ENCODE measurements at places on chromosomes 5 and 9. TPM values are rescaled to one million over a fixed set of nuclear protein-coding genes. Genes with fewer than 3 reads are reported as not detected.
A peak's percentile ranks its signal among the peaks of the same experiment; 100 is the strongest.

- no peak for DNase-seq
- no peak overlapping the region for H3K4me3 ChIP-seq
- peaks cover 5% of the 10 kb centered on the region for H3K27me3 ChIP-seq
- H3K36me3 ChIP-seq, result no peaks in the 10 kb centered on the region
Measured at GRCh38 chr5:36395260-36395659, 93.6 kb upstream of the RANBP3L start.

DNA sequence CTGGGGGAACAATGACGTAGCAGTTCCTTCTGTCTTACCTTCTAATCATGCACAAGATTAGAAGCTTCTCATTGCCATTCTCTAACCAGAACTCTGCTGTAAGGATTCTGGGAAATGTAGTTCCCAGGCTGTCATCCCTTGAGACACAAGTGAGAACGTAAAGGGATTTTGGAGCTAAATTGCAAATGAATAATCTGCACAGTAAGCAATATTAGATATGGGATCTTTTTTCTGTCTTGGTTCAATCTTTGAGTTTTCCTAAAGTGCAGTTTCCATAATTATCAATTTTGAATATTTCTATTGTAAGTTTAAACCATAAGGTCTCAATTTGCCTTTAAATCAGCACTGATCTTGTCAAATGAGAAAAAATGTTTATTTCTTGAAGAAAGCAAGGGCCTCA is 189.7 kb upstream of the PLPPR1 start:
- DNase-seq, result no peak
- no peak overlapping the region for H3K4me3 ChIP-seq
- H3K27me3 ChIP-seq, result no peaks in the 10 kb centered on the region
- H3K4me1 ChIP-seq, result no peaks in the 10 kb centered on the region
- no peaks in the 10 kb centered on the region for H3K36me3 ChIP-seq
- no peak overlapping the region for H3K27ac ChIP-seq

Gene ANKRD55
- total RNA-seq, result not detected

DNA sequence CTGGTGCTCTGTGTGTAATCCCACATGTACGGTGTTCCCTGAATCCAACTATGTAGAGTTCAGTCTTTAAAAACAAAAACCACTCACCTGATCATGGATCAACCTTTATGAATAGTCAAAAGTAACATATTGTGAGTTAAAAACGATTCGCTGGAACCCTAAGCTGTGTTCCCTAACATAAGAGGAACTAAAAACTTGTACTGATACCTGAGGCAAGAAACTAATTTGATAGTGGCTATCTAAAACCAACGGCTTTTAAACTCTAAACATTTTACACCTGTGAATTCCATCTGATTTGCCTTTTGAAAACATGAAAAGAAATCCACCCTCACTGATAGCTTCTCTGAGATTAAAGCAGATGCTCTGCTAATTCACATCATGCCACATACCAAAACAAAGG is 101.5 kb downstream of the DEPDC1B start:
- no peaks in the 10 kb centered on the region for H3K27me3 ChIP-seq
- no peak for DNase-seq
- no peak overlapping the region for H3K27ac ChIP-seq
- H3K4me1 ChIP-seq, result no peaks in the 10 kb centered on the region
- no peak overlapping the region for H3K4me3 ChIP-seq
- no peaks in the 10 kb centered on the region for H3K36me3 ChIP-seq

Gene SMIM33
- total RNA-seq, result not detected

DNA sequence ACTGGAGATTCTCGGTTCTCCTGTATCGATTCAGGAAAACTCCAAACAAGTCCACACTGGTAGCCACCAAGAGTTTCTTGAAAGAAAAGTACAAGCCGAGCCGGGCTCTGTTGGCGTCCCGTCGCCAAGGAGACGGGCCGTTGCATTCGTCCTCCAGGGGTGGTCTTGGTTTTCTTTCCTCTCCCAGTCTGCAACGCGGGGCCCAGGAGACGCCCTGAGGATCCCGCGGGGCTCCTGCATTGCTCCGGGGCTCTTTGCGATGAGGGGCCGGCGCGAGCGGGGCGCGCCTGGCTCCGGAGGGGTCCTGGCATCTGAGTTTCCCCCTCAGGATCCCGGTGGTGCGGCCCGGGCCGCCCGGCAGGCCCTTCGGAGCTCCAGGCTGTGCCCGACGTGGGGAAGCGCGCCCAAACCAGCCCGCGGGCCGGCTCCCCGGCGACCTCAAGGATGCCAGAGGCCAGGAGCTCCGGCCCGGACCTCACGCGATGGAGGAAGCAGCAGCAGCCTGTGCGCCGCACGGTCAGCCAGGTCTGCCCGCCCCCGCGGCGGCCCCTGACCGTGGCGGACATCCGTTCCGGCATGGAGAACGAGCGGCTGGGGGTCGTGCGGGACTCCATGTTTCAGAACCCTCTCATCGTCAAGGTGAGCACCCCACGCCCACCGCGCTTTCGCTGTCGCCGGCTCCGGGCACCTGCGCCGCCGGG is at the start of gene CFAP77:
TSS of gene CFAP77 (plus strand) at position 384 of the 701 bp plus-strand sequence. CDS start at position 445, 61 bp downstream.
- peaks cover 22% of the 10 kb centered on the region for H3K27me3 ChIP-seq
- peak; percentile 29 for DNase-seq
- 0 out of 2 replicates have a peak within 1 kb of the TSS, but pooled peaks have one; percentile 5 for H3K27ac ChIP-seq
- no peaks in the 10 kb centered on the region for H3K36me3 ChIP-seq

Gene ZNF483
- 0.52 TPM for total RNA-seq

- no peak for DNase-seq
- H3K36me3 ChIP-seq, result no peaks in the 10 kb centered on the region
- H3K27ac ChIP-seq, result no peak overlapping the region
Measured at GRCh38 chr5:143562935-143563334, 159.4 kb upstream of the NR3C1 start.

GRCh38 chr5:104498281-104498680 is 935.7 kb upstream of the NUDT12 start:
- H3K4me1 ChIP-seq, result no peaks in the 10 kb centered on the region
- no peaks in the 10 kb centered on the region for H3K36me3 ChIP-seq
- no peak overlapping the region for H3K27ac ChIP-seq

DNA sequence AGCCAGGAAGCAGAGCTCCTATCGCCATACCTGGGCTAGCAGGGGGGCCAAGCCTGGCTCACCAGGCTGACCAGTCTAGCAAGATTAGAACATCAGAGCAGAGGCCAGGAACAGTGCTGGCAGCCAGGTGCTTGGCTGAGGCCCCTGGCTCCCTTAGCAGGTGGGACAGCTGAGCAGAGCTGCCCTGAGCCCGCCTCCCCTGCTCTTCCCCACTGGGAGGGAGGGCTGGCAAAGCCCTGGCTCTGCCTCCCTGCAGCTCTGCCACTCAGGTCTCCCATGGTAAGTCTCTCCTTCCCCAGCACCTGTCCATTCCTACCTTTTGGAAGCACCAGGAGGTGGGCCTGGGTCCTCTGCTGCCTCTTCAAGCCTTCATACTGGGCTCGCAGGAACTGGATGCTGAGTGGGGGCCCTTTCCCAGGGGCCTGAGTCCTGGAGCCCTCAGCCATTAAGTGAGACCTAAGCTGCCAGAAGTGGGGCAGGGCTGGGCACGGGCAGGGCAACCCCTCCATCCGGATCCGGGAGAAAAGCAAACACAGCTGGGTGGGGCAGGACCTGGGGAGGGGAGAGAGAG is 803 bp downstream of the C9orf152 start:
- no peak for DNase-seq
- H3K4me1 ChIP-seq, result no peaks in the 10 kb centered on the region
- H3K27me3 ChIP-seq, result peaks cover 19% of the 10 kb centered on the region
- H3K27ac ChIP-seq, result no peak overlapping the region
- H3K4me3 ChIP-seq, result no peak overlapping the region
- no peaks in the 10 kb centered on the region for H3K36me3 ChIP-seq

- H3K27me3 ChIP-seq, result peaks cover 3% of the 10 kb centered on the region
- no peak for DNase-seq
- no peak overlapping the region for H3K4me3 ChIP-seq
- peaks cover 5% of the 10 kb centered on the region for H3K36me3 ChIP-seq
Measured at GRCh38 chr5:140923601-140924000, 2.5 kb upstream of the PCDHAC1 start.

Gene LMX1B
- total RNA-seq, result not detected

Data from HFFc6 (cell line).